ENCODE measurements at places on chromosomes 3 and 15. TPM values are rescaled to one million over a fixed set of nuclear protein-coding genes. Genes with fewer than 3 reads are reported as not detected.

The AEN gene
- total RNA-seq, result 33.7 TPM

The CHDH gene
- 3.7 TPM for total RNA-seq

The TRPM1 gene
- total RNA-seq, result not detected

The CERS3 gene
- total RNA-seq, result not detected

The C3orf18 gene
- 21.8 TPM for total RNA-seq
